ENCODE measurements at places on chromosomes 13 and 19. TPM values are rescaled to one million over a fixed set of nuclear protein-coding genes. Genes with fewer than 3 reads are reported as not detected.

- no peak for DNase-seq
Observed at GRCh38 chr19:10747271-10747670, 29.4 kb downstream of the DNM2 start.

DNA sequence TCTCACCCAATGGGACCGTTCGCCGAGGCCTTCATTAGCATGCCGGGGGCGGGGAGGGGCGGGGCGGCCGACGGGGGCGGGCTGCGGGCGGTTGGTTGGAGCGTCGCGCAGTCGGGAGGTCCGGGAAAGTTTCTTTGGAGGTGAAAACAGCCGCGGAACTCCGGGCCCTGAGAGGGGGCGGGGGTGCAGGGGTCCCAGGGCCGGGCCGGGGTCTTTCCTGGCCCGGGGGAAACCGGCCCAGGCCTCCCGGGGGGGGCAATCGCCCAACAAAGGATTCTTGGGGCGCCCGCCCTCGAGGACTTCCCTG, at the start of gene HMG20B:
Gene HMG20B (plus strand): TSS at position 90 of the 307 bp plus-strand sequence. CDS start 366 bp downstream, outside the sequence.
- DNase-seq: no peak

The HS6ST3 gene
- total RNA-seq: 0.09 TPM

The CLEC4G gene
- 1.1 TPM for total RNA-seq

GRCh38 chr19:19170053-19170872, at the start of gene MEF2B:
TSS of gene MEF2B (minus strand) at chr19:19170263. CDS start at chr19:19150735, 19,528 bp downstream.
- peak; percentile 85 for DNase-seq

GRCh38 chr19:45505151-45505995, 1.9 kb upstream of the VASP start:
- no peak for DNase-seq

DNA sequence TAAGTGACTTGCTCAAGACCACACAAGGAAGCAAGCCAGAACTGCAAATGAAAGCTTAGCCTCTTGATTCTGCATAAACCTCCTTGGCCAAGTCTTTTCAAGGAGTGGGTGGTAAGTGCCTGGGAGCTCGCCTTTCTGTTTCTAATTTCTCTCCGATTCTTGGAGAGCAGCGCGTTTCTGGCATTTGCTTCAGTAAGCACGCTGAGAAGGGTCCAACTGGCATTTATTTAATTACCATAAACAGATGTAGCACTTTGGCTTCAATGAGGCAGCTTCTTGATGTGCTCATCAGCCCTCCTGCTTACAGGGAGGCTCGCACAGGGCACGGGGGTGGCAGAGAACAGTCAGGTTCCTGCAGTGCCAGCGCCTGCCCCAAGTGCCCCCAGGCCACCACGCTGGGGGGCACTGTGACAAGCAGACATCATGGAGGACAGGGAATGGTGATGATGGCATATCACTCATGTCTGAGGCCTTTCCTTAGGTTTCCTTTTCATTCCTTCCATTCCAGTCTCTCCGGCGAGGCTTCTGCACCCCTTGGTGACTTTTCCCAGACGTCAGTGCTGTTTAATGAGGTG, 13.3 kb downstream of the SIAH3 start:
- no peak for DNase-seq

The ZNF350 gene
- total RNA-seq: 12.9 TPM

DNA sequence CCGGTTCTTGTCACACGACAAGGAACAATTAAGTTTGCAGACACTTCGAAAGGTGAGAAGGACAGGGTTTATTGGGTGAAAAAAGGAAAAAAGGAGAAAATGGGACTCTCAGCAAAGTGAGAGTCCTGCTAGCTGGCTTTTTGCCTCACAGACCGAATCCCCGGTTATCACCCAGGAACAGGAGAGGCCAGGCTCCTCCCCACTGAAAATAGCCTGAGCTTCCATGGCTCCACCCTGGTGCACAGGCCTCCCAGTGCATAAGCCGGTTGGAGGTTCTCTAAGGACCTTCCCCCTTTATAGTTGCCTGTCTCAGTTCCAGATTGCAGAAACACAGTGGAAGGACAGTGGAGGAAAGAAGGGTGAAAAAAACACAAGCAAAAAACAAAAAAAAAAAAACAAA, 571.7 kb downstream of the KCTD12 start:
- no peak for DNase-seq

The POLRMT gene
- 56.7 TPM for total RNA-seq

The ZNF714 gene
- total RNA-seq: 7.8 TPM

DNA sequence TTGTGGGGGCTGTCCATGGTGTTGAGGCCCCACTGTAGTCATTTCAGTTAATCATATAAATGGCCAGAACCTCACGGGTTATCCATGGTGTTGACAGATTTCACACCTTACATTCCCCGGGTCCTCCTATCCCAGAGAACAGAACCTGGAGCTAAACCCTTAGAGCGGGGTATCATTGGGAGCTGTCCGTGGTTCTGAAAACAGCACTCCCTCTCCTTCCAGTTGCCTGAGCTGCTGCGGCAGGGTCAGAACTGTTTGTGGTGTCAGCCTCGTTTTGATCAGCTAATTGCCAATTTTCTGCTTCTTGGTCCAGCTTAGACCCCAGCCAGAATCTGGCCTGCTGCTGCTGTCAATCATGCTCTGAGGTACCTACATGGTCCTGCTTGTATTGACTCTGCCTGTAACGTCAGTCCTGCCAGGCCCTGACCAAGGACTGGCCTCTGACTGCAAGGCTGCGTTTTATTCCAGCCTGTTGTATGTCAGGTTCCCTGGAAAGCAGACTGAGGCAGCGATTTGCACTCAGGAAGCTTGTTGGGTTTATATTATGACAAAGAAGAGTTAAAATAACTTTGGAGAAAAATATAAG, 55.8 kb upstream of the KCTD15 start:
- DNase-seq: no peak

The NKPD1 gene
- not detected for total RNA-seq

DNA sequence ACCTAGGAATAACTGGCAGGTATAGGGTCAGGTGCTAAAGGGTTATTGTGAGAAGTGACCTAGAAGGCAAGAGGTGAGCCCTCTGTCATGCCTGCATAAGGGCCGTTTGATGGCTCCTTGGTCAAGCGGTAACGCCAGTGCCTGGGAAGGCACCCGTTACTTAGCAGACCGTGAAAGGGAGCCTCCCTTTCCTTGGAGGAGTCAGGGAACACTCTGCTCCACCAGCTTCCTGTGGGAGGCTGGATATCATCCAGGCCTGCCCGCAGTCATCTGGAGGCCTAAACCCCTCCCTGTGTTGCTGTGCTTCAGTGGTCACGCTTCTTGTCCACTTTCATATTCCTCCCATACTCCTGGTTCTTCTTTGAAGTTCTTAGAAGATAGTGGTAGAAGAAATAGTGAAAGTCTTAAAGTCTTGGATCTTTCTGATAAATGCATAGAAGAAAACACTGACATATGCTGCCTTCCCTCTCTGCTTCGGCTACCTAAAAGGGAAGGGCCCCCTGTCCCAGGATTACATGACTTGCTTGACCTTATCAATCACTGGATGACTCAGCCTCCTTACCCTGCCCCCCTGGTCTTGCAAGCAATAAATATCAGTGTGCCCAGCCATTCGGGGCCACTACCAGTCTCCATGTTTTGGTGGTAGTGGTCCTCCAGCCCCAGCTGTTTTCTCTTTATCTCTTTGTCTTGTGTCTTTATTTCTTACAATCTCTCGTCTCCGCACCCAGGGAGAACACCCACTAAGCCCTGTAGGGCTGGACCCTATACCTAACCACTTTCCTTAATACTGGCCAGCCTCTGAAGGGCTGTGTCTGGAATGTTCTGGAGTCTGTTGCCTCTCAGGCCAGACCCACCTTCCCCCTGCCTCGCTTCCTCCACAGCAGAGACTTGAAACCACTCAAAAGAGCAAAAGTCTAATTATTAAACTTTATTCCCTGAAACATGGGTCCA, 16.1 kb upstream of the ABCC4 start:
- DNase-seq: no peak

DNA sequence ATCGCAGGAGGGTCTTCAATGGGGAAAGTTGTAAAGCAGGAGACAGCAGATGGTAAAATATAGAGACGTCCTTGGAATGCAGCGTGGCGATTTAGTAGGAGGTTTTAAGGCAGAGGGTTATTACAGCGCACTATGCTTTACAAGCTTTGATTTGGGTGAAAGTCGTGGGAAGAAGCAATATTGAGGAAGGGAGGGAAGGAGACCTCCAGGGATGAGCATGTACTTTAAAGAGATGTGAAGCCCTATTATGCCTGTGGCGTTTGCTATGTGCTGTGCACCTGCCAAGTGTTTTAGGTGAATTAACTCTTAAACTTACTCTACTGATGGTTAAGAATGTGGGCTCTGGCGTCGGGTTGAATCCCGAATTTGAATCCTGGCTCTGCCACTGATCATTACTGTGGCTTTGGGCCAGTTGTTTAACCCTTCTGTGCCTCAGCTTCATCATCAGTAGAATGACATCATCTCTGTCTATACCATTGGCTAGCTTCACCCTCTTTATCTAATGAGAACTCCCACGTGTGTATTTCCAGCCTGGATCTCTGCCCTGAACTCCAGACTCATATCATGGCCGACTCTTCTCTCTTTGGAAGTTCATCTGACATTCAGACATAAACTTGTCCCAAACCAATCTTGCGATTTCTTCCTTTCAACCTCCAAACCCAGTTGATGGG, 583 bp downstream of the CCDC61 start:
- no peak for DNase-seq

DNA sequence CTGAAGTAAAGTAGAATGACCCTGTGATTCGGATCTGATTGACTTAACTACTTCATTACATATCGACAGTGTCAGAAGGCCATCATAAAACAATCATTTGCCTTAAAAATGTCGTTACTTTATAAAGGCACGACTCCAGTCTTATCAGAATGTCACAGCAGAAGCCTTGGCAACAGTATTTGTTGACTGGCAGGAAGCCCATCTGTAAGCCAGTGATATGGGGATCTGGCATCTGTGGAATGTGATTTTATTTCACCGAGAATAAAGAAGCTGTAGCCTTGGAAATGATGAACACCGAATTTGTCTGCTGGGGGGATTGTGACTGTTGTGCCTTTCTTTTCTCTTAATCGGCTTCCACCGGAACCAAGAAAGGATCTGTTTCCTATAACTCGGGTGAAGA, 362.5 kb downstream of the TDRD3 start:
- DNase-seq: no peak

The ERICH6B gene
- not detected for total RNA-seq

The CEACAM8 gene
- not detected for total RNA-seq

DNA sequence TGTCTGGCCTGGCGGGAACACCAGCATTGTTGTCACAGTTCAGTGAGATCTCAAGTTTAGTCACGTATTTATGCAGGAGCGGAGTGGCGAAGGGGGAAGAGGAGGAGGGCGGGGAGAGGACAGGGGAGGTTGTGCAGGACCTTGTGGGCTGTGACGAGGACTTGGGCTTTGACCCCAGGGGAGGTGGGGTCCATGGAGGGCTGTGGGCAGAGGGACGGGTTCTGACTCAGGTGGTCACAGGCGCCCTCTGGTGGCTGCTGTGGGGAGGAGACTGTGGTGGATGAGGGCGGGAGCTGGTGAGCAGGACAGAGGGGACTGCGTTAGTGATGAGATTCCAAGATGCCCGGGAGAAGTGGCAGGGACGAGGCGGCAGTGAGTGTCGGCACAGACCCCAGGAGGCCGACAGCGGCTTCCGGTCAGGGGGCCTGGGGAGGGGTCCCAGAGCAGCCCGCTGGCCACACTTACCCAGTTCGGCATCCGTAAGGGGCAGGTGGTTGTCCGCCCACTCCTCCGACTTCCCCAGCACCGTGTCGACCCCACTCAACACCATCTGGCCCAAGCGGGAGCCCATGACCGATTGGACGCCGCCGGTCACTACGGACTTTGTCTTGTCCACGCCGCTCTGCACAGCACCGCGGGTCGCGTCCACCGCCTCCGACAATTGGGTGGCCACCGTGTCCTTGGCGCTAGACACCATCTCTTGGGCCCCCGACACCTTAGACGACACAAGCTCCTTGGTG, 15.7 kb downstream of the PLIN3 start:
- peak; percentile 80 for DNase-seq

The GPR180 gene
- 3.6 TPM for total RNA-seq

- no peak for DNase-seq
Observed at GRCh38 chr19:55519451-55520311, 17.3 kb downstream of the SBK2 start.

The ZNF497 gene
- total RNA-seq: 2.1 TPM

DNA sequence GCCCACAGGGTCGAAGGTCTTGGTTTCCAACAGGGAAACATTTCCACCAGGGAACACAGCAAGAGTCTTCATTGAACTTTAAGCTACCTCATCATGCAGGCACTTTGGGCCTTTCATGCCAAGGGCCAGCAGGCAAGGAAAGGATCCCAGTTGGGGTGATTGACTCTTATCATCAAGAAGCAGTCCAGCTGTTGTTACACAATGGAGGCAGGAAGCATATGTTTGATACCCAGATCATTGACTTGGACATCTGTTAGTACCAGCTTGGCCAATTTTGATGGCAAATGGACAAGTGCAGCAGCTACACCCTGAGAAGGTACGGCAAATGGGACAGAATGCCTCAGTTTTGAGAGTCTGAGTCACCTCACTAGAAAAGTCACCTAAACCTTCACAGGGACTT, 10.9 kb upstream of the RCBTB1 start:
- DNase-seq: no peak

The RNF225 gene
- not detected for total RNA-seq

DNA sequence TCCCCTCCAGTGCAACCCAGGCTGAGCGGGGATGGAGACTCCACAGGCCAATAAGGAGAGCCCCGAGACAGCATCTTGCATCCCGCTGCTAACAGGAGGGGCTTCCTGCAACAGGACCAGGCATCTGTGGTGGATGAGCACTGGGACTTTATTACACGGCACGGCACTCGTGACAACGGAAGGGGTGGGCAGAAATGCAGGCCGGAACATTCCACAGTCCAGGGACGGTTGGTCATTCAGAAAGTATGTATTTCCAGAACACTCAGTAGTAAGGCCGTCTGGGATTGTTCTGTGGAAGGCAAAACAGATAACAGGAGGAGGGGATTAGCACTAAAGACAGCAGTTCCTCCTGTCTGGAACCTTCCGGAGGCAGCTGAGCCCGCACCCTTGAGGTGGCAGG, 3.3 kb upstream of the TM6SF2 start:
- DNase-seq: no peak

GRCh38 chr19:32287811-32288227, 57.6 kb upstream of the ZNF507 start:
- peak; percentile 85 for DNase-seq

The A1BG gene
- total RNA-seq: 26.4 TPM

GRCh38 chr13:26186118-26186870, 35.8 kb downstream of the RNF6 start:
- DNase-seq: peak; percentile 97

DNA sequence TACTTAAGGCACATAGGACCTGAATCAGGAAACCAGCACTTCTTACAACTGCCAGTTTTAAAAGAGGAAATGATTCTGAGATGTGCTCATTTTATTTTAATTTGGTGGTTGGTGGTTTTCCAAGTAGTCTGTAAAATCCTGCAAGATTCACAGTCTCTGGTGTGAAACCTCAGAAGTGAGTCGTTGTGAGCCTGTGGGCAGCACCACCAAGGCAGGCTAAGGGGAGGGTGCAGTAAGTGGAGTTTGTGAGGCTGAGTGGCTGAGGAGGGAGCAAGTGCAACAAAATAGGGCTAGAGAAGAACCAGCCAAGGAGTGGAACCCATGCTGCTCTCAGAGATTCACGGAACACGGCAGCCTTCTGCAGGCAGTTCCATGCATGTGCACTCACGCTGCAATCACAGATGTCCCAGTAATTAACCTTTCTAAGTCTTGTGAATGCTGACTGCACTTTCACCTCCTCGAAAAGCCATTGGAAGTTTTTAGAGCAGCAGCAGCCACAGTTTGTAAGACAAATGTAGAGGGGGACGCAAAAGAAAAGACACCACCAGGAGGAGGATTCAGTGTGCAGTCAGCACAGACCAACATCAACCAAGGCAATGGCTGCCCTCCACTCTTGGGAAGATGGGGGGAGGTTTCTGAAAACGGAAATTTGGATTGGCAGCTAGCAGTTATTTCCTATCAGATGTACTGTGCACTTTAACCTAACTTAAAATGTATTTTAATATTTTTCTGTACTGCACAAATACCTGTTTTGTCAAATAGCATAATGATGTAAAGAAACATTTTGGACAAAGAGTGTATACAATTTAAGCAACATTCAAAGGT, 44.9 kb downstream of the ESD start:
- peak; percentile 26 for DNase-seq

Measured in Peyer's patch (tissue), 4 donors.